ENCODE measurements at places on chromosomes 4 and X. TPM values are rescaled to one million over a fixed set of nuclear protein-coding genes. Genes with fewer than 3 reads are reported as not detected.

DNA sequence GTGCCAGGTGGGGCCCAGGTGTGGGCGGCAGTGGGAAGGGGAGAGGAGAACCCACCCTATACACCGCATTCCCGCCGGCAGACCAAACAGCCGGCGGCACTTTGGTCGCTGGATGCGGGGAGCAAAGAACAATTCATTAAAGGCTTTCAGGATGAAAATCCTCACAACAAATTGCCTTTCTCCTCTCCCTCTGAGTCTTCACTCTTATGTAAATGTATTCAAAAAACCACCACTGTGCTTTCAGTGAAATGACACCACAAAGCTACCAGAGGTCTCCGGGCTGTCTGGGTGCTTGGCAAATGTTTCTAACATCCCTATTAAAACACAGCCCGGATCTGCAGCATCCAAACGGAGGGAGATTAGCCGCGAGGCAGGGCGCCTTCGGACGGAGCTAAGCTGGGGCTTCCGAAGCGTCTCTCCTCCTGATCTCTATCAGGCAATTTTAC, 171.8 kb upstream of the TBL1X start:
- no peak for DNase-seq

MAGEE1 gene
- 0.44 TPM for total RNA-seq

- DNase-seq: no peak
These were observed 181.1 kb upstream of the PRPS2 start for GRCh38 chrX:12610079-12610478.

DNA sequence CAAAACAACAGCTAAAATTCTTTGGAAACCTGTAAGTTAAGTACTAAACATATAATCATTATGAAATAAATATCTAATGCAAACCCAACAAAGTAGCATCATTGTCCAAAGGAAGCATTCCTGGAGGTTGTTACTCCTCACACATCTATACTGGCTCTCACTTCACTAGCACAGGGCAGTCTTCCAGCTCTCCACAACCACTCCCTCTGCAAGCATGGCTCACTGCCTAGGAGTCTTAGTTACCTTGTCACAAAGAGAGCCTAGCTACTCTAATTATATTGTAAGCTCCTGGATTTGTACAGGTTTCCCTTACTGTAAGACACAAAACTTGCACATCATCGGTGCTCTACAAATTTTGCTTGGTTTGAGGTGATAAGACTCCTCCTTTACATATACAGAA, 76.1 kb downstream of the AMMECR1 start:
- no peak for DNase-seq

DNA sequence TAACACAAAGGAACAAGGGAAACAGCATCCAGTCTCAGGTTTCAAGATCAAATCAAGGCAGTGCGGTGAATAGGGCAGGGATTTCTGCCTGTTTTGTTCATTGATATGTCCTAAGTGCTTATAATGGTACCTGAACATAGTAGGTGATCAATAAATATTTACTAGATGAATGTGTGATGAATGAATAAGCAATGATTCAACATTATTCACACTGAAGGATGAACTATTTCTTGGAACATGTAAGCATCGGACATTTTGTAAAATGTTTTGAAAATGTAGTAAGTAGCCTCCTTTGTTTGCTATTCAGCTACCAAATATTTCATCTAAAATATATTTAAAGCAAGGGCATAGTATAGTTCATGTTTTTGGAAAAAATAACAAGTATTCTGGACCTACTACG, 67.8 kb downstream of the USP38 start:
- no peak for DNase-seq

- peak; percentile 7 for DNase-seq
These were observed 729 bp upstream of the IRF2 start for GRCh38 chr4:184475096-184475461.

DNA sequence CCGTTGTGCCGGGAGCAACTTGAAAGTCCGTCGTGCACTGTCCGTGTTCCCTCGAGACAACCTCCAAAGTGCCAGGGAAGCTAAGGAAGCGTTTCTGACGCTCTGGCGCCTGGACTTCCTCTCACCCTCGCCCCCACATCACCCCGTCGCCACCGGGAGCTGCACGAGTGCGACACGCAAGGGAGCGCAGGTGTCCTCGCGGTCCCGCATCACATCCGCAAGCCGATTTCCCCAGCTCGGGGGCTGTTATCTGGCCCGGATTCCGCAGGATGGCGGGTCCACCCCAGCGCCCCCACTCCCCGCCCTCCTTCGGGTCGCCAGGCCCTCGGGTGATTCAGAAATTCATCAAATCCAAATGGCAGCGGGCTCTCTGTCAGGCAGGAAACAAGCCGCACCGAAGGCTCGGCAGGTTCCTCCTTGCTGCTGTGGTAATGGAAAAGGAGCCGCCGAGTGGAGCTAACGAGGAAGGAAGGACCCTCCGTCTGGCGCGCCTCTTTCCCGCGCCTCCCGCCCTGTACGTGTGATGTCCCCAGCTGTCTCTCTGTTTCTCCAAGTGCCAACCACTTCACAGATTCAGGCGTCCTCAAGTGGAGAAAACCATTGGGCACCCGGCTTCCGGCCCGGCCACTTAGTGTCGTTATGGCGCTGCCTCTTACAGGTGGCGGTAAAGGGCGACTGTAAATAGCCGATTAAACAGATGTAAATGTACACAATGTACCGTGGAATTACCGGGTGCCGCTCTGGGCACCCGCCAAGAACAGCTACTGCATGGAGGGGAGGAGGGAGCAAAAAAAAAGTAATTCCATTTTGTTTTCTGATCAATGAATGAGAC, 921 bp upstream of the SETD7 start:
- DNase-seq: peak; percentile 11

MECP2 gene
- total RNA-seq: 23.0 TPM

TIMP1 gene
- 90.6 TPM for total RNA-seq

GRCh38 chrX:14777525-14777924, 95.3 kb downstream of the FANCB start:
- DNase-seq: no peak

- no peak for DNase-seq
These were observed 1156.1 kb downstream of the FAT4 start for GRCh38 chr4:126470862-126471261.

- no peak for DNase-seq
These were observed 79.0 kb downstream of the SOX3 start for GRCh38 chrX:140425712-140426395.

DNA sequence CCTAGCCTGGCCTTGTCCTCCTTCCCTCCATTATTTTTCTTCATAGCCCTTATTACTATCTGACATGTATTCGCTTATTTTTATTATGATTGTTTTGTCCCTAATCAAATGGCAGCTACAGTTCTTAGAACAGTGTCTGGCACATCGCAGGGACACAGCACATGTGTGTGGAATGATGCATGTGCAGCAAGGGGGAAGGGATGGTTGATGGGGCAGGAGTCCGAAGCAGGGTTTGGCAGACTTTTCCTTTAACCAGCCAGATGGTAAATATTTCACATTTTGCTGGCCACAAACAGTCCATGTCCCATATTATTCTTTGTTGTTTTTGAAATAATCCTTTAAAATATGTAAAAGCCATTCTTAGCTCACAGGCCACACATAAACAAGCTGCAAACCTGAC, 128.3 kb upstream of the STIM2 start:
- no peak for DNase-seq

ARX gene
- total RNA-seq: not detected

GRCh38 chrX:10949541-10949940, 161.6 kb upstream of the HCCS start:
- no peak for DNase-seq

CXorf49 gene
- total RNA-seq: not detected

DNA sequence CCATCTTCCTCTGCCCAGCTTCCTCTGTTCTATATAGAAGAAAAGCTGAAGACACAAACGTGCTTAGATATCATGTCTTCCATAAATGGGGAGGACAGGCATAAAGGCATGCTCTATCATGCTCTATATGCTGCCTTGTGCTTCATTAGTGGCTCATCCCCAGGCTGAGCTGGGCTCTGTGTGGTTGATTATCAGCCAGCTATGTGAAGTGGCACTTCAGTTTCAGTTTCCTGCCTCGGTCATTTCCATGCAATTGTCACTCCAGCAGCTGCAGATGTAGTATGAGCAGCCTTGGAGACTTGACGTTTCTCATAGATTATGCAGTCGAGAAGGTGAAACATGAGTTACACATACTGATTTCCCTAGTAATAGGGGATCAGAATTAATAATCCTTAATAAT, 106.2 kb downstream of the SYTL5 start:
- DNase-seq: no peak

DNA sequence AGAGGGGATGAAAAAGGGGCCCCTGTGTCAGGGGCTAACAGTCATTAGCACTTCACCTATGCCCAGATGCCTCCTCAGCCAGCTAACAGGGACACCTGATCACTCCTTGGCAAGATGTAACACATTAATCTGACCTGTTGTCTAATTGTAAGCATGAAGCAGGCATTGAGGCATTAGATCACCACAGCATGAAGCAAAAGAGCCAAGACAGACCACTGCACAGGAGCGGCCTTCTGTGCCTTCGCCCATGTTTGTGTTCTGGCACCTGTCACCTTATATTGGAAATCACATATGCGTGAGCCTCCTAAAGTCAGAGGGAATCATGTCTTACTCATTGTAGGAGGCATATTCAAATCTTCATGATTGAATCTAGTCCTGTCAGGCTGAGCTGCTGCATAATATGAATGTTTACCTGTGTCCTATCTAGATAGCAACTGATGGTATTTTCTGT, 48.4 kb downstream of the PTTG2 start:
- DNase-seq: no peak

DNA sequence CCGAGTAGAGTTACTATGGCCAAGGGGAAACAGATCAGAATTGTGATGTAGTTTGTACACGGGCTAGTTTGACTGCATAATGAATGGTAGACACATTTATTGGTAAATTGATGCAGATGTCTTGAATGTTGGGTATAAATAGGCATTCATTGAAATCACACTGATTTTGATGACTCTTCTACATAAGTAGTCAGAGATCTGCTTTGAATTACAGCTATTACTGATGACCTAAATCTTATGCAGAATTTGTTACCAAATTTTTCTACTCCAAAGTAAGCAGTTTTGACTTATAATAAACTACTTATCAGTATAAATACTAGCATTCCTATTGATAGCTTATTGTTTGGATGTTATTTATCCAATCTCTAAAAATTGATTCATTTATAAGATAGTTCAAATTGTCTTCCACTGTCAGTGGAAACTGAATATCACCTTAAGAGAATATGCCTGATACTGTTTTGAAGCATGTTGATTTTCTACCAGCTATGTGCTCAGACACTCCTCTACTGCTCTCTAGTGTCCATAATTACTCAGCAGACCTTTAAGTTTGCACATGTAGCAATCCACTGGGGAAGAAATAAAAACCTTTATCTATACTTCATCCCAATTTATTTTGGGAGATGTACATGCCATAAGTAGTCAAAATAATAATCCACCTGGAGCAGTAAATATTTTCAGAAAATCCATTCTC, 120.3 kb downstream of the RASL11B start:
- DNase-seq: no peak

GRCh38 chr4:13559413-13559812, 15.1 kb upstream of the NKX3-2 start:
- no peak for DNase-seq

SSX2B gene
- not detected for total RNA-seq

DNA sequence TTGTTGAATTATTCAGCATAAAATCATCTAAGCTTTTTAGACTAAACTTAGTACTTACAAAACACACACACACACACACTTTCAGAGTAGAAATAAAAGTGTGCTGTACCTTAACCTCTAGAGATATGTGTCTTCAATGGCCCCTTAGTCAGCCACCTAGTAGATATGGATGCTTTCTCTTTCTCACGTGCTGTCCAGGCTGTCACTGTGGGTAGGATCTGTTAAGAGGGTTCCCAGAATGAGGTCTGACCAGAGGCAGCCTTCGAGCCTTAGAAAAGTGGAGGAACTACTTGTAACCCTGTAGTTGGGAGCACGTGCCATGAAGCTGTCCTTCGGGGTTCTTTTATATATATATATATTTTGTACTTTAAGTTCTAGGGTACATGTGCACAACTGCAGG, 117.9 kb downstream of the COL4A5 start:
- no peak for DNase-seq

DNA sequence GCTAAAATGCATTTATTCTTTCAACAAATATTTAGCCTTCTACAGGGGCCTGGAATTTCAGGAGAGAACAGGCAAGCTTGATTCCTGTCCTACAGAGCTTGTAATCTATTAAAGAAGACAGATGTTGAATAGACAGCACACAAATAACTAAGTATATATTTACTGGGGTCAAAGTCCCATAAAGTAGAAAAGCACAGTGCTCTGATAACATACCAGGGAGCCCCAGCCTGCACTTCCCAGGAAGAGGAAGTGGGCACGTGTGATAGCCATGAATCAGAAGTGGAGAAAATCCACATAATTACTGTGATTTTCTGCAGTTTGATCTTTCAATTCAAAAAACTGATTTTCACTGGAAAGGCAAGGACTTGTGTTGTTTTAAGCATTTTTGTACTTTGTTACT, 129.1 kb downstream of the EGF start:
- DNase-seq: no peak

UGT2B17 gene
- not detected for total RNA-seq

DNA sequence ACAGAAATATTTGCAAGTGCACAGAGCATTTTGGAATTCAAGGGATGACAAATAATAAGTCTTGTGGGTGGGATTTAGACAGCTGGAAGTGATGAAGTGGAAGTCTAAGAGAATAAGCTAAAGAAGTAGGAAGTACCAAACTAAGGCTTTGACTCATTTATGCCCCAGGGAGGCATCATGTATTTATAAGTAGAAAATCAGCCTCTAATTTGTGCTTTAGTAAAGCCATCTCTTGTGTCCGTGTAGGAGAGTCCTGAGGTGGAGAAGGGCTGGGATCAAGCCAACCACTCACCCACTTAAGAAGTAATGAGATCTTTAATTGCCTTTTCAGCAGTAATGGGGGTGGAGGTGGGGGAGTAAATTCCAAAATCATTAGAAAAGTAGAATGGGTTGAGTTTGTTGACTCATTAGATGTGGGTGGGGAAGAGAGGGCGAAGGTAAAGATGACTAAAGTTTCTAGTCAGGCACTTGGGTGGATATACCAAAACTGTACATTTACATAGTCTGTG, 356.7 kb downstream of the STIM2 start:
- DNase-seq: no peak

DNA sequence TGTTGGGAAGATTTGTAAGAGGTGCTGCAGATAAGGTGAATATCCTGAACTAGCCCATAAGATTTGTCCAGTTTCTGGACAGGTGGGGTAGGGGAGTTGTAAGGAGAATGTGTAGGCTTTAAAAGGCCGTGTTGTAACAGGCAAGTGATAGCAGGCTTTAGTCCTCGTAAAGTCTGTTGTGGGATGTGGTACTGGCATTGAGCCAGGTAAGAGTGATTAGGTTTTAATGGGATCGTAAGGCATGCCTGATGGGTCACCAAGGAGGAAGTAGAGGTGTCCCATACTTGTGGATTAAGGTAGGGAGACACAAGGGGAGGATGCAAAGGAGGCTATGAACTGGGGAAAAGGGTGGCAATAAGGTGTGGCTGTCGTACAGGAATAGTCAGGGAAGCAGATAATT, 256.9 kb upstream of the DKK2 start:
- DNase-seq: no peak

LEF1 gene
- total RNA-seq: 8.0 TPM

- no peak for DNase-seq
These were observed 209.7 kb downstream of the NWD2 start for GRCh38 chr4:37453999-37454800.

- no peak for DNase-seq
These were observed 149.9 kb downstream of the FBXO8 start for GRCh38 chr4:174133551-174133950.

BEND2 gene
- total RNA-seq: not detected

Data from esophagus squamous epithelium (tissue), 5 donors.